CD4-positive, alpha-beta memory T cell (primary cell): ENCODE measurements at places on chromosomes 16 and 17. TPM values are rescaled to one million over a fixed set of nuclear protein-coding genes. Genes with fewer than 3 reads are reported as not detected.

GRCh38 chr17:75047398-75048098 lies 523 bp downstream of the KCTD2 start:
- peaks cover 5% of the 10 kb centered on the region for H3K36me3 ChIP-seq
- H3K4me1 ChIP-seq, result peaks cover 30% of the 10 kb centered on the region
- peak overlapping the region; percentile 51 for H3K4me3 ChIP-seq
- peak overlapping the region; percentile 53 for H3K27ac ChIP-seq
- H3K27me3 ChIP-seq, result no peaks in the 10 kb centered on the region
- peak; percentile 11 for DNase-seq

GRCh38 chr16:79847101-79847500 lies 246.6 kb upstream of the MAF start:
- DNase-seq, result no peak
- H3K4me3 ChIP-seq, result no peak overlapping the region
- no peaks in the 10 kb centered on the region for H3K36me3 ChIP-seq
- H3K27ac ChIP-seq, result no peak overlapping the region

DNA sequence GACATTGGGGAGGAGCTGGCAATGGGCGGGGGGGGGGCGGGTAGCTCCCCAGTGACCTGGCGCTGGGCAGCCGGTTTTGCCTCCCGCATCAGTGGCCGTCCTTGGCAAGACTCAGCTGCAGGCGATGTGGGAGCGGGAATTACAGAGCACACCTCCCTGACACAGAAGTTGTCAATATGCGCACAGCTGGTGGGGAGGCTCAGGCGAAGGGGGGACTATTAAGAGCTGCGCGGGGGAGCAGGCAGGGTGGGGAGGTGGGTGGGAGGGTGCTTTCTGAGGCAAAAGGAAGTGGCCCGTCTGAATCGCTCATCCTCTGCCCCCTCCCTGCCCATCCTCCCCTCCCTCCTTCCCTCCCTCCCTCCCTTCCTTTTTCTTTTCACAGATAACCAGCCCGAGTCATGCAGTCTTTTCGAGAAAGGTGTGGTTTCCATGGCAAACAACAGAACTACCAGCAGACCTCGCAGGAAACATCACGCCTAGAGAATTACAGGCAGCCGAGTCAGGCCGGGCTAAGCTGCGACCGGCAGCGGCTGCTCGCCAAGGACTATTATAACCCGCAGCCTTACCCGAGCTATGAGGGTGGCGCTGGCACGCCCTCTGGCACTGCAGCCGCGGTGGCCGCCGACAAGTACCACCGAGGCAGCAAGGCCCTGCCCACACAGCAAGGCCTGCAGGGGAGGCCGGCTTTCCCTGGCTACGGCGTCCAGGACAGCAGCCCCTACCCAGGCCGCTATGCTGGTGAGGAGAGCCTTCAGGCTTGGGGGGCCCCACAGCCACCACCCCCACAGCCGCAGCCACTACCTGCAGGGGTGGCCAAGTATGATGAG lies 44.0 kb downstream of the SREBF1 start:
- H3K27me3 ChIP-seq, result no peaks in the 10 kb centered on the region
- DNase-seq, result peak; percentile 70
- no peak overlapping the region for H3K4me3 ChIP-seq

DNA sequence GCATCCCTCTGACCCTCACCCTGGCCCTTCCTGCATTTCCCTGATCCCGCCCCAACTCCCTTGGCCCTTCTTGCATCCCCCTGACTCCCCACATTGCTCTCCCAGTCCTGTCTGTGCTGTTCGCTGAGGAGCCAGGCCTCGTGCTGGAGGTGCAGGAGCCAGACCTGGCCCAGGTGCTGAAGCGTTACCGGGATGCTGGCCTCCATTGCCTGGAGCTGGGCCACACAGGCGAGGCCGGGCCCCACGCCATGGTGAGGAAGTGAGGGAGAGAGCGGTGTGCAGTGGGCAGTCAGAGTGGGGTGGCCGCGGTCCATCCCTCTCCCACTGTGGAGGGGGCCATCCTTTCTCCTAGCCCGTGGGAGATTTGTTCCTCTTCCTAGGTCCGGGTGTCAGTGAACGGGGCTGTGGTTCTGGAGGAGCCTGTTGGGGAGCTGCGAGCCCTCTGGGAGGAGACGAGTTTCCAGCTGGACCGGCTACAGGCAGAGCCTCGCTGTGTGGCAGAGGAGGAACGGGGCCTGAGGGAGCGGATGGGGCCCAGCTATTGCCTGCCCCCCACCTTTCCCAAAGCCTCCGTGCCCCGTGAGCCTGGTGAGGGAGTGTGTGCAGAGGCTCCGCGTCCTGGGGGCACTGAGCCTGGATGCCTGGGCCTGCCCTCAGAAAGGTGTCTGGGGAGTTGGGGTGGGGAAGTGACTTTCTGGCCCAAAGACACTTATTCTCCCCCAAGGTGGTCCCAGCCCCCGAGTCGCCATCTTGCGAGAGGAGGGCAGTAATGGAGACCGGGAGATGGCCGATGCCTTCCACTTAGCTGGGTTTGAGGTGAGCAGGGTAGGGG lies 17.8 kb downstream of the PFAS start:
- no peak for DNase-seq
- no peak overlapping the region for H3K4me3 ChIP-seq
- H3K27me3 ChIP-seq, result no peaks in the 10 kb centered on the region
- no peaks in the 10 kb centered on the region for H3K36me3 ChIP-seq
- H3K27ac ChIP-seq, result no peak overlapping the region

DNA sequence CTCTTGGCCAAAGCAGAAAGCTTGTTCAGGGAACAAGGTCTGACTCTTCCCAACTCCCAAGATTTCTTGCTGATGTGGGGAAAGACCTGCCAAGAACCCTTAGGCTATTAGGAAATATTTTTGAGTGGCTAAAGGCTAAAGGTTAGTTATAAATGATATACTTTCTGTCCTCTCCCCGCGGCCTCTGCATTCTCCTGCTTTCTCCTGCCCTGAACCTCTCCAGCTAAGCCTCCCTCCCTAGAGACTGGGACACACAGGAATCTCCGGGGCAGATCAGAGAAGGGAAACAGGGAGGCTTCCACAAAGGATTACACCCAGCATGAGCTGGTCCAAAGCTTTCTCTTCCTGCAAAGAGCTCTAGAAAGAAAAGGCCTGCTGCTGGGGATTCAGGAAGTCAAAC lies 2.3 kb downstream of the SLC43A2 start:
- DNase-seq, result no peak
- H3K27ac ChIP-seq, result no peak overlapping the region
- no peaks in the 10 kb centered on the region for H3K36me3 ChIP-seq
- no peak overlapping the region for H3K4me3 ChIP-seq
- peaks cover 22% of the 10 kb centered on the region for H3K4me1 ChIP-seq

DNA sequence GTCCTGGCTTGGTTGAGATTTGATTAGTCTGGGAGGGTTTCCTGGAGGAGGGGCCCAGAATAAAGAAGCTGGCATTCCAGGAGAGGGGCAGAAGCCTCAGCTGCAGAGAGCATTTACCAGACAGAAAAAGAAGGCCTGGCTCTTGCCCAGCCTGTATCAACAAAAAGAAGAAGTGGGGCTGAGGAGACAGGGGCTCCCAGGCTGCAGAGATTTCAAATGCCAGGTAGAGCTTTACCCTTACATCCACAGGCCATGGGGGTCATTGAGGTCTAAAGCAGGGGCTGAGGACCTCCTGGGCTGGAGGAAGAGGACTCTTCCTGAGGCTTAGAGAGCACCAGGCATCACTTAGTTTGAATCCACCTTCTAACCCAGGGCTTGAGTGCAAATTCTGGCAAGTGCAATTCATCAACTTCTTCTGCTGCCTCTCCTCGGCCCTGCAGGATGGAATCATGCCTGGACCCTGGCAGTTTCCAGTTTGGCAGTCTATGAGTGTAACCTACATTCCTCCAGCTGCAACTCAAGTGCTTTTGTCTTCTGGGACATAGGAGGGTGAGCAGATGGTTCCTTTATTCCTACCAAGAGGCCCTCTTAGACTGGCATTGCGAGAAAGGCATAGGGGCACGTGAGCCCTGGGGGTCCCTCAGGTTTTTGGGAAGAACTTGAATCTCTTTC lies 15.3 kb downstream of the CA7 start:
- no peak overlapping the region for H3K27ac ChIP-seq
- H3K4me3 ChIP-seq, result no peak overlapping the region
- no peaks in the 10 kb centered on the region for H3K27me3 ChIP-seq
- no peaks in the 10 kb centered on the region for H3K4me1 ChIP-seq

DNA sequence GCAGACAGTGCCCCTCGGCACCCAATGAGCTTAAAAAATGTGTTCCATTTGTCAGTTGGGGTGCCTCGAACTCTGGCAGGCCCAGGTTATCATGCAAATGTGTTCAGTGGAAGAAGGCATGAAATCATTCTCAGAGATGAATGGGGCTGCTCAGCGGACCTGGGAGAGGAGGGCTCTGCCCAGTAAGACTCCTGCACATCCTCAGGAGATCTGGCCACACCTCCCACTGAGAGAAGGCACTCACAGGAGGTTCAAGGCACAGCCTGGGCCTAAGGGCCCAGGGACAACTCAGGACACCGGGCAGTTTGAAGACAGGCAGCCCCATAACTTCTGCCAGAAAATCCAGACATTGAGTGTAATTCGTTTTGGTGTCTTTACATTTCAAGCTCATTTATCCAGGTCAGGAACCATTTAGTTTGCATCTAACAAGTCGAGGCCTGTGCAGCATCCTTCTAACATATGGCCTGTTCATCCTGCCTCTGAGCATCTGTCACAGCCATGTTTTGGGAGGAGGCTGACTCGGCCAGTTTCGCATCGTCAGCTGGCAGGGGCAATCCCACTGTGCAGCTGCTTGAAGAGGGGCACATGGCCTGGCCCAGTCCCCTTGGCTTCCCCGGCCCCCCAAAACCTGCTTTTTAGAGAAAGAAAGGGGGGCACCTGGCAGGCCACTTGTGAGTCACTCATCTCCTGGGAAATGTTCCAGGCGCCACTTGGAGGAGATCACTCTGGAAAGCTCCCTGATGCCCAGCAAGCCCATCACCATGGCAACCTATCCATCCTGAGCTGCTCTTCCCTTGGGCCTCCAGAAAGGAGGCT lies 31.2 kb upstream of the BCAR1 start:
- no peak overlapping the region for H3K4me3 ChIP-seq
- H3K27me3 ChIP-seq, result no peaks in the 10 kb centered on the region
- DNase-seq, result no peak
- no peak overlapping the region for H3K27ac ChIP-seq

Gene NPW
- not detected for polyA plus RNA-seq

Gene ATP2A1
- not detected for polyA plus RNA-seq

Gene BHLHA9
- polyA plus RNA-seq, result not detected

Gene NPIPA7
- 1.2 TPM for polyA plus RNA-seq

Gene WDR90
- 0.96 TPM for polyA plus RNA-seq

Gene ITGAX
- not detected for polyA plus RNA-seq

Gene PTGES3L
- 0.52 TPM for polyA plus RNA-seq

Gene CNTD1
- 0.43 TPM for polyA plus RNA-seq
